ENCODE measurements at places on chromosomes 2 and 18. TPM values are rescaled to one million over a fixed set of nuclear protein-coding genes. Genes with fewer than 3 reads are reported as not detected.

Gene SLC5A7
- not detected for total RNA-seq

Gene CYP26B1
- total RNA-seq = 1.9 TPM

- no peak overlapping the region for H3K4me3 ChIP-seq
- no peaks in the 10 kb centered on the region for H3K27me3 ChIP-seq
- no peak overlapping the region for H3K27ac ChIP-seq
- H3K36me3 ChIP-seq = no peaks in the 10 kb centered on the region
- no peak for DNase-seq
These were observed 5.8 kb upstream of the SRBD1 start for GRCh38 chr2:45616658-45617411.

DNA sequence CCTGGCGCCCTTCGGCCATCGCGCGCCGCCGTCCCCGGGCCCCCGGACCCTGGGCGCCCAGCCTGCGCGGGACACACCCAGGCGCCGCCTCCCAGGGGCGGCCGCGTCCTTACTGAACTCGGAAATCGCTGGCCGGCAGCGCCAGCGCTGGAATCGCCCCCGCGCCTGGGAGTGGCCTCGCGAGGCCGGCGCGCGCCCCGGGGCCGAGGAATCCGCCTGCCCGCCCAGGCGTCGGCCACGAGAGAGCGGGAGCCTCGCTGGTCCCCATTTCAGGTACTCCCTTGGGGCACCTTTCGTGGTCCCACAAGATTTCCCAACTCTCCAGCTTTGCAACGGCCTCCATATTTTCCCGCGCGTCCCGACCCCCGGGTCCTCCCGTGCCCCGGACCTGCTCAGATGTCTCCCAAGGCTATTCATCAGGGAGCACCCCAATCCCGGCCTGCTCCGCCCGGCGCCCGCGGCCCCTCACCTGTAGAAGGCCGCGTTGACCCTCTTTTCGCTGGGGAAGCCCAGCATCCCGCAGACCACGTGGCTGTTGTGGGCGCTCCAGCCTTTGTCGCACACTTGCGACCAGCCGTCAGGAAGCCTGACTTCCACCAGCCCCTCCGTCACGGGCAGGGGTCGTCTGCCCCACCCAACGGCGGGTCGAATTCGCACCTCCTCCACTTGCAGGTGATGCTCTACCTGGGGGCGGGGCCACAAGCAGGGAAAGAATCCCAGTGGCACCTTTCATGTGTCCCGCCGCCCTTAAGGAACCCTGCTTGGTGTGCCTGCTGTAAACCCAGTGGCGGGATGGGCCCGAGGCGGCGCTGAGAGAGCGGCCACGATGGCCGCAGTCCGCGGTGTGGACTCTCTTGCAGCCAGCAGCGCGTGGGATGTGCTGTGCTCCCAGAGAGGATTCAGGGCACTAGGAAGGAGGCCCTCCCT, 4.6 kb downstream of the LOXL3 start:
- peak overlapping the region; percentile 54 for H3K4me3 ChIP-seq
- H3K27ac ChIP-seq = no peak overlapping the region
- H3K36me3 ChIP-seq = no peaks in the 10 kb centered on the region
- no peaks in the 10 kb centered on the region for H3K27me3 ChIP-seq
- DNase-seq = peak; percentile 66

All from right lobe of liver (tissue), 6 donors.